Renal pelvis (tissue), 12 donors: ENCODE measurements at places on chromosomes 2 and 18. TPM values are rescaled to one million over a fixed set of nuclear protein-coding genes. Genes with fewer than 3 reads are reported as not detected.
A peak's percentile ranks its signal among the peaks of the same experiment; 100 is the strongest.

DNA sequence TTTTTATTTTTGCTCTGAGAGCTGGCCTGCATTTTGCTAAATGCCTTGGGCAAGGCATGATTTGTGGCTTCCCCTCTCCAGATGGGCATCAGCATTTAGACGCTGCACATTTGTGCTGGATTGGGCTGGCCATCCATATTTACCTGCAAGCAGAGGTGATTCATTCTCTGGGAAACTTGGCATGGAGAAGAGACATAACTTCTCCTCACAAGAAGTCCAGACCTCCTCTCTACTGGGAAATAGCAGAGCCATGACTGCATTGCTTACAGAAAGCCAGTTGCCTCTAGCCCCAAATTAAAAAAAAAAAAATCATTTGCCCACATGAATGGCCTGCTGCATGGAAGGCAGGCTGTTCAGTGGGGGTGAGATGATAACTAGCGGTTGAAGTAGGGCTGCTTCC is 120.1 kb downstream of the ACTR3 start:
- no peak for DNase-seq

GRCh38 chr2:30026091-30027055 is 105.0 kb upstream of the ALK start:
- DNase-seq, result peak; percentile 64

GRCh38 chr2:121599963-121600651 is 49.2 kb downstream of the CLASP1 start:
- DNase-seq, result no peak

- no peak for DNase-seq
Observed at GRCh38 chr2:7905756-7906155, 776.1 kb upstream of the ID2 start.

DNA sequence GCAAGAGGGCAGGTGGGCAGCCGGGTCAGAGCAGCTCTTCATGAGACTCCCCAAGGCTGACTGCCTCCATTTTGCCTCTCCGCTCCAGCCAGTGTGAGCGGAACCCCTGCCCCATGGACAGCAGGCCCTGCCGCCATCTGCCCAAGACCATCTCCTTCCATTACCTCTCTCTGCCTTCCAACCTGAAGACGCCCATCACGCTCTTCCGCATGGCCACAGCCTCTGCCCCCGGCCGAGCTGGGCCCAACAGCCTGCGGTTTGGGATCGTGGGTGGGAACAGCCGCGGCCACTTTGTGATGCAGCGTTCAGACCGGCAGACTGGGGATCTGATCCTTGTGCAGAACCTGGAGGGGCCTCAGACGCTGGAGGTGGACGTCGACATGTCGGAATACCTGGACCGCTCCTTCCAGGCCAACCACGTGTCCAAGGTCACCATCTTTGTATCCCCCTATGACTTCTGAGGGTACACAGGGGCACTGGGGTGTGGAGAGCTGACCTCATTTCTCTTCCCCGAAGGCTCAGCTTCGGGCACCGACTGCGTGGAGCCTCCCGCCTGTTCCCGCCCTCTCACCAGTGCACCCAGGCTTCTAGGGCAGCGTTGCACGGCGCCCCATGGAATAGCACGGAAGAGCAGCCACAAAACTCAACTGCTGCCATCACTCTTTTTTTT is 49.0 kb downstream of the FBLN7 start:
- DNase-seq, result no peak

DNA sequence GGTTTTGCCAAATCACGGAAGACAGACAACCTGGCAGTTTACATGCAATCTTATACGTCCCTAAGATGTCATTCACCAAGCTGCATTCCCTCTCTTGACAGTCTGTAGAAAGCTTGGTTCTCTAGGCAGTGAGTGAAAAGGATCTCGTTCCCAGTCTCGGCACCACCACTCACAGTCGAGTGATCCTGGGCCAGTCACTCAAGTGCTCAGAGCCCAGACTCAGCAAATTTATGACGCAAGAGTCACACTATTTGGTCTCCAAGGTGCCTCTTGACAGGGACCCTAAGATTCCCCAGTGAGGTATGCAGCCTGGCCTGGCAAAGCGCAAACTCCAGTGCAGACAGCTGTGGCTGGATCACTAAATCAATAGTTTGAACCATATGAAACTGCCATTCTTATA is 77.9 kb downstream of the EIPR1 start:
- DNase-seq, result no peak

GRCh38 chr2:67510745-67511144 is 113.6 kb downstream of the ETAA1 start:
- no peak for DNase-seq

GRCh38 chr2:8544786-8545694 is 136.8 kb upstream of the ID2 start:
- no peak for DNase-seq

DNA sequence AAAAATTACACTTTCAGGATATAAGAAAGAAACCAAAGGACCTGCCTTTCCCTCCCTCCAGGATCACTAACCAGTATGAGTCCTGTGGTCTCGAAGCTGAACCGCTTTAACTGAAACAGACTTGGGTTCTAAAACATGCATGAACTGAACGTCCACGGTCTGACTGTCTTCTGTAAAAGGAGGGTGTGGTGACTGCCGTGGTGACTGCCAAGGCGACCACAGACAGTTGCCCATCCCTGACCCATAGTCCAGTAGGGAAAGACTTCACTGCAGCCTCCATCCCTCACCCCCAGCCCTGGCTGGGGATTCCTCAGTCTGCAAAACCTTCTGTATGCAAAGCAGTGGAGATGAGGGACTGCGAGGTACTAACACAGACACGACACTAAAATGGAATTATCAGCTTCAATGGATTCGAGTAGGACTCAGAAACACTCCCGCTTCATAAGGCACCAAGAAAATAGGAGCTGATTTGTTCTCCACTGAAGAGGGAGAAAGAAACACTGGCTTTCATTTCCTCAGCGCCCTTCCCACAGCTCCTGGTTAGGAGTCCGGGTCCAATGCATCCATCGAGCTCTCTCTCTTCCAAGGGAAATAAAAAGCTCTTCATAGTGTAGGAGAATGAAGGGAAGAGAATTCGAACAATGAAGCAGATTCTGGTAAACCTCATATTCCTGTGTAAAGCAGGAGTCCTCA is 197.2 kb downstream of the HDAC4 start:
- DNase-seq, result no peak

GRCh38 chr2:14896330-14897030 is 264.0 kb downstream of the LRATD1 start:
- DNase-seq, result no peak

- DNase-seq, result no peak
Observed at GRCh38 chr2:124692707-124693106, 667.6 kb downstream of the CNTNAP5 start.

DNA sequence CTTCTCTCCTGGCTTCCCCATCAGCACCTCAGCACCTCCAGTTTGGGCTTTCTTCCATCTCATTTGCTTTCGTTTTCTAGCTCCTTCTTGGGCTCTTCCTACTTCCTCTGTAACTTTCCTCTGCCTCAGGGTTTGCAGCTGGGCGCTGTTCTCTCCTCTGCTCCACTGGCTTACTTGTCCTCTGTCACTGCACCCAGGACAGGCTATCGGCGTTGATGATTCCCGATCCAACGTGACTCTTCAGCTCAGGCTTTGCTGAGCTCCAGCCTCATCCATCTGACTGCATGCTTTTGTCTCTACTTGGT is 362.4 kb downstream of the CYRIA start:
- no peak for DNase-seq

DNA sequence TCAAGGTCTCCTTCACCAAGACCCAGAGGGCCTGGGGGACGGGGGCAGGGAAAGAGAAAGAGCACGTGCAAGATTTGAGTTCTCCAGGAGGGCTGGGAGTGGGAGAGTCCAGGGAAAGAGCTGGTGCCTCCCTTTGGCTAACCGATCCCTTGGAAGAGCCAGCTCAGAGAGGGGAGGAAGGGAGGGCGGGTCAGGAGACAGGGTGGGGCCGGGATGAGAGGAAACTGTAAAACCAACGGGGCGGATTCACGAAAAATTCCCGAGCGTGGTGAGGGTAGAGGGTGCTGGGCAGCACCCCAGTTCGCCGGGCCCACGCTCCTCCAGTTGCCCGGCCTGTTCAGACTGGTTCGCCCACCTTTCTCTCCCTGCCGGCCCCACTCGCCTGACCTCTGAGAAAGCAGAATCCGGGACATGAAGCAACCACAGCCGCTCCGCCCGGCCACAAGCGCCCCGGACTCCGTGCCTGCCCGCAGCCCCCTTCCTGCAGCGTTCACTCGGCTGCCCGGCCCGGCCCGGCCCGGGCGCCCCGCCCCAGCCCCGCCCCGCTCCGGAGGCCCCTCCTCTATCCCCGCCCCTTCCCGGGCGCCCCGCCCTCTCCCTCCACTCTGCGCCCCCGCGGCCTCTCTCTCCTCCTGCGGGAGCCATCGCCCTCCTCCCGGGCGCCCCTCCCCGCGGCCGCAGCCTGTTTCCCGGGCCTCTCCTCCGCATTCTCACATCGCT is 230.9 kb upstream of the SMAD2 start:
- DNase-seq, result peak; percentile 85

- DNase-seq, result peak; percentile 62
Observed at GRCh38 chr2:67516362-67516761, 119.2 kb downstream of the ETAA1 start.

DNA sequence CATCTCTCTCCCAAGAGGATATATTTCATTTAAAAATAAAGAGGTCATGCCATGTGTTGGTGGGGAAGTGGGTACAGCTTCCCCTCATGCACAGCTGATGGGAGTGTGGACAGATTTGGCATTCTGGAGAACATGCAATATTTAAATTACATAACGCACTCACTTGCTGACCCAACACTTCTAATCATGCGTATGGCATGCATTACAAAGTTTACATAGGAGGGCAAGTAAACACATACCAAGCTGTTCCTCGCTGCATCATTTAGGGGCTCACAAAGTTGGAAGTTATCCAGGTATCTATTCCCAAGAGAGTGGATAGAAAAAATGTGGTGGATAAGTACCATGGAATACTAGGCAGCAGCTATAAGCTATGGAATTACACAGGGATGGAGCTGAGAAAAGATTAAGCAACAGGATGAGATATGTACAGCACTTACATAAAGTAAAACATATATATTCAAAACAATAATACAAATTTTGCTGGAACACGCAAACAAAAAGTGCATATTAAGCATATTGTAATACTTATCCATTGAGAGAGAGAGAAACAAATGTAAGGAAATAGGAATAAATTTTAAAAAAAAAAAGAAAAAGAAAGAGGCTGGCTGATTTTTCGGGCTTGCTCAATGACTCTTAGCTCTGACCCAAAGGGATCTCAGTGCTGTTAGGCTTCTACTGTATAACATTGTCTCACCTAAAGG is 11.0 kb downstream of the CYP1B1 start:
- DNase-seq, result no peak

GRCh38 chr2:60246583-60246982 is 306.9 kb downstream of the BCL11A start:
- DNase-seq, result no peak

The CNDP1 gene
- polyA plus RNA-seq, result 2.0 TPM

The KIF5C gene
- polyA plus RNA-seq, result 4.4 TPM

The LRRTM4 gene
- polyA plus RNA-seq, result 0.87 TPM

The MREG gene
- 19.9 TPM for polyA plus RNA-seq

The SERPINB12 gene
- not detected for polyA plus RNA-seq

The GAREM2 gene
- polyA plus RNA-seq, result 6.3 TPM

The ASB18 gene
- 0.07 TPM for polyA plus RNA-seq

The TNS1 gene
- 75.9 TPM for polyA plus RNA-seq

The CNGA3 gene
- not detected for polyA plus RNA-seq

The DSG3 gene
- not detected for polyA plus RNA-seq

The REG3G gene
- polyA plus RNA-seq, result not detected

The TMEM182 gene
- 6.5 TPM for polyA plus RNA-seq
